NCI-H2081 (cell line): ENCODE measurements at places on chromosomes 5 and 9.

DNA sequence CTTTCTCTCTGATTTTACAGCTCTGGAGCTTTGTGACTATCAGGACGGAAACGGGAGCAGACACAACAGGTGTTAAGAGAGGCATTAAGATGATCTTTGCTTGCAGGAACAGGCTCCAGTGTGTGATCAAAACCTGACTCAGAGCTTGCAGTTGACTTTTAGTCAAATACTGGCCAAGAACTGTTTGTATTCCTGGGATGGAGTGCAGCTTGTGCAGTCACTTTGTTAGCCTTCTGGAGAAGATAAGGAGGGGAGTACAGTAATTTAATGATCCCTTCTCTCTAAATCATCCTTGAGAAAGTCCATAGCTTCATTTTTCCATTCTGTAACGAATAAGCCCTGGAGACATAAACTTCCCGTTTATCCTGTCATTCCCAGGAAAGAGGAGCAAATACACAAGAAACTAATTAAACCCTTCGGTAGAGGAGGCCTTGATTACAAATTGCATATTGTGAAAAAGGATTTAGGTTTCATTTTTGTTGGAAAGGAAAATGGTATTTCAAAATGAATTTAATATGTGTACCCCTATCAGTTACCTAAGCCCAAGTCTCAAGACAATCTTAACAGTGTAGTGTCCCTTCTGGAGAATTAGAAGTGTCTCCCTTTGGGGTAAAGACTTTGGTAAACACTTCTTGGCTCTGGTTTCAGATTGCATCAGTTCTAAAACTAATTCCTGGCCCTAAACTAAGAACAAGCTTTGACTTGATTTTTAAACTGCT lies 3.1 kb upstream of the STOM start:
- DNase-seq: no peak

DNA sequence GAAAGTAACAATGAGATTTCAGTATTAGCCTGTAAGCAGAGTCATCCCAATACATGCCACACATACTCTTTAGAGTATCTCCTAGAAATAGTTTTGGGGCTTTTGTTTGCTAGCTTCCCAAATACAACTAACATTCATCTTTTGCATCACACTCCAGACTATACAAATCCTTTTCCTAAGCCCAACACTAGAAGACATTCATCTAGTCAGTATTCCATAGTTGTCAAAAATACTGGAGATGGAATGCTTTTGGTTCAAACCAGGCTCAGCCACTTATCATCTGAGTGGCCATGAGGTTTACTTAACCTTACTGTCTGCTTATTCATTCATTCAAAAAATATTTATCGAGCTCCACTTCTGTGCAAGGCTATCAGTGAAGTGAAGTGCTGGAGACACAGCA lies 205.1 kb upstream of the SGCD start:
- DNase-seq: no peak

GRCh38 chr5:109705596-109705995 lies 15.9 kb downstream of the MAN2A1 start:
- no peak for DNase-seq

DNA sequence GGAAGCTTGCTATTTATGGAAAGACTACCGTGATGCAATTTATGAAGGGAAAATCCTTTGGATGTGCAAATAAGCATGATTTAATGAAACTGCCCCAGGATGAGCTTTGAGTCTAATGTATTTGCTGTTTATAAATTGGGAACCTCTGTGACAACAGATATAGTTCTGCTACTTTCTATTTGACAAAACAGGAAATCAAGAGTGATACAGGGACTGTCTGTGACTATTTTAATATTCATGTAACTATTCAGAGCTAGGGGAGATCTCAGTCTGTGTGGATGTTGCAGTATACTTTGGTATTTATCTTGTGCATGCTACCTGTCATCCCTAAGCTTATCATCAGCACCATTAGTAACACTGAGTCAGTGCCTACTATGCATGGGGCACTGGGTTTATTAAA lies 132.1 kb downstream of the PDZD2 start:
- DNase-seq: no peak

DNA sequence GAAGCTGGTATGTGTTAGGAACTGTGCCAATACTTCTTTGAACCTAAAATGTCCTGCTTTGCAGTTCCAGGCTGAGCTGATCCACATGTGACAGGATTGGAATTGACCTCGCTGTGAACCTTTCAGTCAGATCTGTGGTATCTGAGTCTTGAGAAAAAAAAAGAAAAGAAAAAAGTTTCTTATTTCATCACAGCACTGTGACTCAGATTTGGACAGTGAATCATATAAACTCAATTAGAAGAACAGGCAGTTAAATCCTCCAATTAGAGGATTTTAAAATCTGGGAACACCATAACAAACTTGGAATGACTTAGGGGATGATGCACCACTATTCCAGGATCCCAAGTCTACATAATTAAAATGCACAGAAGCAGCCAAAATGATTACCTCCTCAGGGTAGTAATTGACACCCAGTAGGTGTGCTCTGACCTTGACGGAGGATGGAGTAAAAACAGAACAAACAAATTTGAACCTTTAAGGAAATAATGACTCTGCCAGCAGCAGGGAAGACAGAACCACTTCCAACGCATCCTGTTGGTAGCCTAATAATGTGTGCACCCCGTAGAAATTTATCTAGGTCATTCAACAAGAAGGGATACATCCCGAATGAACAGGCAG lies 57.8 kb upstream of the RAI14 start:
- DNase-seq: no peak

GRCh38 chr5:14399054-14399692 lies 182.4 kb upstream of the OTULINL start:
- DNase-seq: peak; percentile 78

- no peak for DNase-seq
Observed at GRCh38 chr9:110928599-110928998, 109.7 kb downstream of the LPAR1 start.

DNA sequence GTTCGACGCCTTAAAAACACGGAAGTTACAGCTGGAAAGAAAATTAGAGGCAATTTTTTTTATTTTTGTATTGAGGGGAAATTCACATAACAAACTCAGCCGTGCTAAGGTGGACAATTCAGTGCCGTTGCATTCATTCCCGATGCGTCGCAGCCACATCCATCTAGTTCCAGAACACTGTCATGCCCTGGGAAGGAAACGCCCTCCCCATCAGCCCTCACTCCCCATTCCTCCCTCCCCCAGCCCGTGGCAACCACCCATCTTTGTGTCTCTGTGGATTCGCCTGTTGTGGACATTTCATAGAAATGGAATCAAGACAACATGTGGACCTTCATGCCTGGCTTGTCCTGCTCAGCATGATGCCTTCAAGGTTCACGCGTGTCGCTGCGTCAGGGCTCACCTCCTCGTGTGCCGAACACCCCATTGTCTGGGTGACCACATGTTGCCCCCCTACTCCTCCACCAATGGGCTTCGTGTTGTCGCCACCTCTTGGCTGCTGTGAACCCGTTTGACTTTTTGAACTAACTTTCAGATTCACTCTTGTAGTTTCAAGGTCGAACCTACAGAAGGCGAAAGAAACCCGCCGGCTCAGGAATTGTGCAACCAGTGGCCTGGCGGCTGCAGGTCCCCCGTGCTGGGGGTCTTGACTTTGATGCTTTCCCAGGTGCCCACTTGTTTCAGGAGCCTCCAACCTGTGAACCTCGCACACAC lies 17.4 kb upstream of the CAMSAP1 start:
- no peak for DNase-seq

DNA sequence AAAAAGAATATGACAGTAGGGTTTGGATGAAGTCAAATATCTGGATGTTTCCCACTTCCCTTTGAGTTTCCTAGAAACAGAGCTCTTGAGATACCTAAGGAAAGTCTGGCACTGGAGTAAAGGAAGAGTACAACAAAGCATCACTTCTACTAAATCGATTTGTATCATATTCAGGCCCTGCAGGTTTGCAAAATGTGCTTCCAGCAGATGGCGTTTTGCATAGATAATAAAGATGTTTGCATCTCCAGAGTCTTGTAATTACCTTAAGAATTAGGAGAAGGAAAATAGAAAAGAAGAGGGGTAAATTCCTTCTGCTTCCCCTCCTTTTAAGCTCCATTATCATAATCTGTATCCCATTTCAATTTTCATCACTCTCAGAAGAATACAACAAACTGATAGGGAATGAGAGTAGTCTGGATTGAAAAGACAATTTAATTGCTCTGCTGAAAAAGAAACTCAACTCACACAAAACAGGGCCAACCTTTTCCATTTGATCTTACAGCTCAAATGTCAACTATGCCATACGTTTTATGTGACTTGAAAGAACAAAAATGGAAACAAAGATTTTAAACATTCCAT lies 380.4 kb downstream of the PTPRD start:
- DNase-seq: no peak

DNA sequence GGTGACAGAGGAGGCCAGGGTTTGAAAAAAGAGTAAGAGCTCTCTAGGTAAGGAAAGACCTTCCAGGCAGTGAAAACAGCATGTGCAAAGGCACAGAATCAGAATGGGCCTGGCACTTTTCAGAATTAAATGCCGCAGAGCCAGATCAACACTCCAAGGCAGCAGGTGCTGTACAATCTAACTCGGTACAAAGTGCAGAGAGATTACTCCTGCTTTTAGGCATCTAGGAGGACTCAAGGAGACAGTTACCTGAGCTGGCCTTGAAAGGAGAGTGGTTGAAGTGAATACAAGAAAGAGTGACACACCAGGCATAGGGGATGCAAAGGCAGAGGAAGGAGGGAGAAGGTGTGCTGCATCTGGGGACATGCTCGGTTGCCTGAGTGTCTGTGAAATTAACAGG lies 21.5 kb downstream of the HRH2 start:
- DNase-seq: no peak

DNA sequence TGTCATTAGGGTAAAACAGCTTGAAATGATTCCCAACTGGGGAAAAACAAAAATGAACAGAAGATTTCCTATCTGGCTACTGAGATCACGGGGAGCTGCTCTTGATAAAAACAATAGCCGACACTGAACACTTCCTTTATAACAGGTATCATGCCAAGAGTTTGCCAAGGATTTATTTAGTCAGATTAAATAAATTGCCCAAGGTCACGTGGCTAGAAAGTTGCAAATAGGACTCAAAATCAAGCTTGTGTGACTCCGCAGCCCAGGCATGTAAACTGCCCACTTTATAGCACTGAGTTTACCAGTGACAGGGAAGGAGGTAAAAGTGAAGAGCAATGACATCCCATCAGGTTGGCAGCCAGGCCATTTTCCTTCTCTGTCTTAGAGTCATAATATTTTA lies 120.7 kb upstream of the ZNF618 start:
- DNase-seq: no peak

DNA sequence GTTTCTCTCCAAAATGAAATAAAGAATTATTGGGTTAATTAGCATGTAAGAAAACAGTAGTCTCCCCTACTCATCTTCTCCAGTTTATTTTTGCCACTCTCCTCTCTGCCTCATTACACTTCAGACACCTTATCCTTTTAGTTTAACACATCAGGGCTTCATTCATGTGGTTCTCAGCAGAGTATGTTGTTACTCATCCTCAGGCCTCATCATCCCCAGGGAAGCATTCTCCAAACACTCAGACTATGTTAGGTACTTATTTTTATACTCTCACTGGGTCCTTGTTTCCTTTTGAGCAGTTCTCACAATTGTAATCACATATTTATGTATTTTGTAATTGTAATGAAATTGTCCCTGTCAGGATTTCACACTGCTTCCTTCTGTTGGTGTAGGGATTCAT lies 470.5 kb downstream of the PDE4D start:
- DNase-seq: no peak

DNA sequence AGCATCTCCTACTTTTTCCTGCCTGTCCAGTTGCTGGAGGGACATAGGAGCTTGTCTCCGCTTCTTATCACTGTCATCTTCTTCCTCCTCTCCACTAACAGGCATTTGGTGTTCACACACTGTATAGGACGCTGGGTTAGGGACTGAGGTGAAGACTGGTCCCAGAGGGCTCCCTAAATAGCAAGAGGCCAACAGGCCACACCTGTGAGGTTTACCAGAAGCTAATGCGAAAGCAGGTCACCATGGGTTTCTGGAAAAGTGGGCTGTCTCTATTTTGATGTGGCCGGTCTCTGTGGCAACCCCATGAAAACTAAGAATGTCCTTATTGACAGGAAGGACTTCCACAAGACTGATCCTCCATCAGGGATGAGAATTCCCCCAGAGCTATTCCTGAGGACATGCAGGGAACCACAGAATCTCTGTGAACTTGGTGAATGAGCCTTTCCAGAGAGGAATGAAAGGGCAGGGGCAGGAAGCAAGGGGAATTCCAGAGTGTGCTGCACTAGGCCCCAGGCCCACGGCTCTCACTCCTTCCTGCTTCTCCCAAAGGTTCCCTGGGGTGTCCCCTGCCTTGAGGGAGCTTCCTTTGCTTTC lies 61.7 kb downstream of the DAP start:
- no peak for DNase-seq

- DNase-seq: no peak
Observed at GRCh38 chr5:127423173-127423798, 94.2 kb upstream of the PRRC1 start.

DNA sequence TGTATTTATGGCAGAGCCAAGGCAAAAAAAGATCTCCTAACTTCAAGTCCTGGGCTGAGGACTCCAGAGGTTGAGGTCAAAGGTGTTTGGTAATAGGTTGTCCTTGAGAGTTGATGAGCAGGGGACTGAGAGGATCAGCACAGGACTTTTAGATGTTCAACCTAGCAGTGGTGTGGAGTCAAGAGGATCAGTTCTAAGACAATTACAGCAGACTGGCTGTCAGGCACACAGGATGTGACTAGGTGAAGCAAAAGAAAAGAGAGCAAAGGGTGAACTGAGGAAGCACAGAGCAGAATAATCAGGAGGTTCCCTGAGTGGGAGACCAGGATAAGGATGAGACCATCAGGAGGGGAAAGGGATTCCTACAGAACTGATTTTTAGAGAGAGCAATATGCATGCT lies 10.9 kb downstream of the GZMA start:
- no peak for DNase-seq

DNA sequence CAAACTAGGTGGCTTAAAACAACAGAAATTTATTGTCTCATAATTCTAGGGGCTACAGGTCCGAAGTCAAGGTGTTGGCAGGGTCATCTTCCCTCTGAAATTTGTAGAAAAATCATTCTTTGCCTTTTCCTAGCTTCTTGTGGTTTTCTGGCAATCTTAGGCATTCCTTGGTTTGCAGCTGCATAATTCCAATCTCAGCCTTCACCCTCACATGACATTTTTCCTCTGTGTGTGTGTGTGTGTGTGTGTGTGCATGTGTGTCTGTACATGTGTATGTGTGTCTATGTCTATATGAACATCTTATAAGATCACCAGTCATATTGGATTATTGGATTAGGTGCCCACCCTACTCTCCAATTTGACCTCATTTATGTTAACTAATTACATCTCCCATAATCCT lies 330.6 kb downstream of the CHSY3 start:
- DNase-seq: no peak

DNA sequence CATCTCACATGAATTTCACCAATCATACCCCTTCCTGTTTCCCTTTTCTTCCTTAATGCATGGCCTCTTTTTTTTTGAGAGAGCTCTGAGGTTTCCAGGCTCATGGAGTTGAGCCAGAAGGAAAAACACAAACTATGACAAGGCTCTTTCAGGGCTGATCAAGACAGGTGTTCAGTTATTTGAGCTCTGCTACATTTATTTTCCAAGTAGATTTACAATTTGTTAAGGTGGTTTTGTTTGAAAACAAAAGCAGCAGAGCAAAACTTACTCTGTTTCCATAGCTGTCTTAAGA lies 62.4 kb upstream of the IL7R start:
- DNase-seq: no peak
